NCI-H526 treated with DMSO at 0.1 percent for 48 hours (cell line): ENCODE measurements at places on chromosomes 6 and 20.

- no peak for DNase-seq
These were observed 337.7 kb upstream of the PRND start for GRCh38 chr20:4383961-4384360.

DNA sequence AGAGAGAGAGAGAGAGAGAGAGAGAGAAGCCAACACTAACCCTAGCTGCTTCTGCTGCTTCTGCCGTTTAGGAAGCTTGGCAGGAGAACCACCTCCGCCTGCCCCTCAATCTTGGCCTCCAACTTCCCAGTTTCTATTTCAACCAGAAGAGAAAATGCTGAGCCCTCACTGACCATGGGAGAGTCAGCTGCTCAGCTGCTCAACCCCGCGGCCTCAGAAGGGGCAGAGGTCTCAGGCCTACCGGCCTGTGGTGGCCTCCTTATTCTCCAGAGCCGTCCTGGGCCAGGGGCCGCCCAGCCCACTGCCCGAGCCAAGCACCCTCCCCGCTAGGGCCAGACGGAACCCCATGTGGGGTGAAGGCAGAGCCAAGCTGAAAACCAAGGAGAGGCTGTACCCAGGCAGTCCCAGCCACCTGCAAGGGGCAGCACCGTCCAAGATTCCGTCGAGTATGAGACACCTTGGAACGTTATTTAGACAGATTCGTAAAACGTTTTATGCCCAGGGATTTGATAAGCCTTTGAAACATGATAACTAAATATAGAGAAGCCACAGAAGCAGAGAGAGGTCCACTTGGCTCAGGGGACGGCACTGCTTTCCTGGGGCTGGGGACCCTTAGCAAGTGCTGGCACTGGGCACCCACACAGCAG lies 116.6 kb downstream of the DLL1 start:
- DNase-seq, result no peak

- no peak for DNase-seq
These were observed 3.3 kb upstream of the CNKSR3 start for GRCh38 chr6:154513601-154514320.

DNA sequence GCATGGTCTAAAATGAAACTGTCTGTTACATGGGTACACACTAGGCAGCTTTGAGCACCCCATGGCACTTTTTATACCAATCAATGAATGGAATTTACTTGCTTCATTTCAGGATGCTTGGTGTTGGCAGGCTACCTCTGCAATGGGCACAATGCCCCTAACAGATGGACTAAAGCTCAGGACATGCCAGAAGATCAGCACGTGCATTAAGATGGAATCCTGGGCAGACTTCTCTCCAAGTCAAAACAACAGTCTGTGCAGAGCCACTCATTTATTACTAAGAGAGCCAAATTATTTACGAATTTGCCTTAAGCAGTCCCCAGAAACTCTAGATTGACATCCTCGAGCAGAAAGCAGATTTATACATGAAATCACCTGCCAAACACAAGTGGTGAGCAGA lies 55.8 kb upstream of the SCML4 start:
- DNase-seq, result no peak

DNA sequence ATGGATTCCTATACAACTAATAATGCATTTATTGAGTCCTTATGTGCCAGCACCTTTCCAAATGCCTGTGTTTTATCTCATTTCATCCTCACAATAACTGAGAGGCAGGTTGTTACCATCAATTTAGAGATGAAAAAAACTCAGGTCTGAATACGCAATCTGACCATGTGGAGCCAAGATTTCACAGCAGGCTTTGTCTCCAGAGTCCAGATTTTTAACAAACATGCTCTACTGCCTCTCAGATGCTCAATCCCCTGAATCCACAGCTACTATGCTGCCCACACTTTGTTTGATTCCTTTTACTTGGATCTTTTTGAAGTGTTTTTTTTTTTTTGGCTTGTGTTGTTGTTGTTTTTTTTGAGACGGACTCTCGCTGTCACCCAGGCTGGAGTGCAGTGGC lies 46.8 kb downstream of the B4GALT5 start:
- no peak for DNase-seq

DNA sequence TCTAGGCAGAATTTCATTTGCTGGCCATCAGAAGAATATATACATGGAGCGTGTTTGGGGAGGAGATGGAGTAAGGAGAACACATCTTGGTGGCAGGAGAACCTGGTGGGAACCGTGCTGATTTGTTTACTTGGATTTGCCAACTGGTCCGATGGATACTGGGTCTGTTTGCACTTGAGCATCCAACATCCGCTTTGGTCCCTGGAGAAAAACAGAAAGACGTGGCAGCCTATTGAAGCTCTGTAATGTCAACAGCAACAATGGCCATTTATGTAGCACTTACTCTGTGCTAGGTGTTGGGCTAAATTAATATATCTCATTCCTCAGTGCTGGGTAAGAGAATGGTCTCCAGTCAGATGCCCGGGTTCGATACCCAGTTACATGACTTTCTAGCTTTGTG lies 125.6 kb downstream of the BCAS1 start:
- no peak for DNase-seq

GRCh38 chr6:157772820-157773219 lies 50.2 kb upstream of the SNX9 start:
- no peak for DNase-seq

DNA sequence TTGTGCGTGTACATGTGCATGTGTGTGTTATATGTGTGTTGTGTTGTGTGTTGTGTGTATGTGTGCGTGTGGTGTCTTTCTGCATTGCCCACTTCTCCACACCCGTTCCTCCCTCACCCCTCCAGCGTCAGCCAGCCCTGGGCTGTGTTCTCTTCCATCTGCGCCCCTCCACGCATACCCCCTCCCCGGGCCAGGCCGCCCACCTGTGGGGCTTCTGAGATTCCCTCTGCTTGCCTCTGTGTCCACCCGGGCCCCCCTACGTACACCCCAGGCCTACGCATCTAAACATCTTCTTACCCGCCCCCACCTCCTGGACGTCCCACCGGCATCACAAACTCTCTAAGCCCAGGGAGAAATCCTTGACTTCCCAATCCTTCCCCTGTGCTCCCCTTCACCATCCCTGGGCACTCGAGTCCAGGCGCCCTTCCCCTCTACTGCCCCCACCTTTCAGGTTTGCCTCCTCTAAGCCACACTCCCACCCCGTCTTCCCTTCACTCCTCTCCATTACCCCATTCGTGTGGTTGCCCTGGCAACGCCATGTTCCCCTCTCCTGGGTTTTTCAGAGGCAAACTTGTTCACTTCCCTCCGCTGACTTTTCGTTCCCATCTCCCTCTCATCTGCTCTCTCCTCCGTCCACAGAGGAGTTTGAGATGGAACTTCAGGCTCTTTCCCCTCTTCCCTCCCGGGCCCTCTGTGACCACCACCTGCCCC lies 81.7 kb upstream of the NNAT start:
- no peak for DNase-seq

DNA sequence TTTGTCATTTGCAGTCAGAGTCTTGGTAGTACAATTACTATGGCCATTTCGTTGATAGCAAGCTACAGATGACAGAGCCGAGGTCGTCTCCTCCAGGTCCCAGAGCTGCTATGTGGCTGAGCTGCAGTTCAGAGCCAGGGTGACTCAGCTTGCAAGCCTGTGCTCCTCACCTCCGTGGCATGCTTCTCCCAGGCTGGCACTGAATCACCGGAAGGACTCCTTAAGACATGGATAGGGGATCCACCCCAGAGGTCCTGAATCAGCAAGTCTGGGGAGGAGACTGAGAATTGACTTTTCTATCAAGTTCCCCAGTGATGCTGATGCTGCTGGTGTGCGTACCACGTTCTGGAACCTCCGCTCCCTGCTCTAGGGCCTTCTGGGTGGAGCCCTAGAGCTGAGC lies 291.2 kb downstream of the CDH26 start:
- DNase-seq, result no peak

DNA sequence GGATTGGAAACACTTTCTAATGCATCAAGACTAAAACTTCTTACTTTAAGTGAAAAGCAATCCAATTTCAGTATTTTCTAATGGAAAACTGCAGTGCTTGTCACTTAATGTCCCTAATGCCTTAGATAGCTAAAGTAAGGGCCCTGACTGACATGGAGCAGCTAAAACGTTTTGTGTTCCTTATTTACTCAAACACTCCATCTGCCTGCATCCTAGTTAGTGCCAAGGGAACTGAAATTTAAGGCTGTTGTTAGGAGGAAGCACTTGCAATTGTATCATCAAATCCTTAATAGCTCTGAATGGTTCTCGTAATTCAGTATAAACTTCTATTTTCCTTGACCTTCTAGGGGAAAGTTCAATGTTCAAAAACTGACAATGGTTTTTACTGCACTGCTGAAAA lies 127.4 kb downstream of the GJA10 start:
- DNase-seq, result no peak

- no peak for DNase-seq
These were observed 19.9 kb downstream of the RIN2 start for GRCh38 chr20:19777981-19778380.

GRCh38 chr6:17871836-17872235 lies 115.6 kb downstream of the KIF13A start:
- DNase-seq, result no peak

DNA sequence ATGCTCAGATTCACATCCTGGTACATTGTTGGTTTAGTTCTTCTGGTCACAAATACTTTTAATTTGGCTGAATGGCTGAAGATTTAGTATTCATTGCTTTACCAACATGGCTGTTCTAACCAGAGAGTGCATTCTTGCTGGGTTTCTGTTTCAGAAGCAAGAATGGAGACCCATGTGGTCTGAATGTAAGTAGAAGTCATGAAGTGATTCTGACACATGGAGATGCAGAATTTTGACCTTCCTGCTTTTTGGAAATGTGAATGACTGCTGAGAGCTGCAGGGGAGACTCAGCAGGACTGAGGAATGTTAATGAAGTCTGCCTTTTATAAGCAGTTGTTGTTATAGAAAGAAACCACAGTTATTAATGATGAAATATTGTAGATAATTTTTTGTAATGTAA lies 576.1 kb upstream of the MARCKS start:
- no peak for DNase-seq

DNA sequence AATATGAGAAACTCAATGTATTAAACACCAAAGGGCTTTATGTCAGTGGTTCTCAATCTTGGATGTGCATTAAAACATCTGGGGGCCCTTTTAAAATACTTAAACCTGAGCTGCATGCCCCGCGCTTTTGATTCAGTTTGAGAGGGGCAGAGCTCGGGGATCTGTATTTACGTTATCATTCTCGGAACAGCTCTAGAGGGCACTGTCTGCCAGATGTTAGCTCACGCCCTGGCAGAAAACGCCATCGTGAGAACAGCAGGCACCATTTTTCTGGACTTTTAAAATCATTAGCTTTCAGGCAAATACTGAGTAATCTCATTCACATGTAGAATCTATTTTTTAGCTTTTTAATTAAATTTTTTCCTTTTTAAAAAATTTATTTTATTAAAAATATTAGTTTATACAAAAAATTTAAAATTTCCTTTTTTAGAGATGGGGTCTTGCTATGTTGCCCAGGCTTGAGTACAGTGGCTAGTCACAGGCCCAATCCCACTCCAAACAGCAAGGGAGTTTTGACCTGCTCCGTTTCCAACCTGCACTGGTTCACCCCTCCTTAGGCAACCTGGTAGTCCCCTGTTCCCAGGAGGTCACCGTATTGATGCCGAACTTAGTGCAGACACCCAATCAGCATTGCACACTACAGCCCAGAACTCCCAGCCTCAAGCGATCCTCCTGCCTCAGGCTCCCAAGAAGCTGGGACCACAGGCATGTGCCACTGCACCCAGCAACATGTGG lies 30.0 kb upstream of the ZNF133 start:
- DNase-seq, result no peak

GRCh38 chr6:107712665-107713551 lies 111.2 kb downstream of the SCML4 start:
- no peak for DNase-seq

DNA sequence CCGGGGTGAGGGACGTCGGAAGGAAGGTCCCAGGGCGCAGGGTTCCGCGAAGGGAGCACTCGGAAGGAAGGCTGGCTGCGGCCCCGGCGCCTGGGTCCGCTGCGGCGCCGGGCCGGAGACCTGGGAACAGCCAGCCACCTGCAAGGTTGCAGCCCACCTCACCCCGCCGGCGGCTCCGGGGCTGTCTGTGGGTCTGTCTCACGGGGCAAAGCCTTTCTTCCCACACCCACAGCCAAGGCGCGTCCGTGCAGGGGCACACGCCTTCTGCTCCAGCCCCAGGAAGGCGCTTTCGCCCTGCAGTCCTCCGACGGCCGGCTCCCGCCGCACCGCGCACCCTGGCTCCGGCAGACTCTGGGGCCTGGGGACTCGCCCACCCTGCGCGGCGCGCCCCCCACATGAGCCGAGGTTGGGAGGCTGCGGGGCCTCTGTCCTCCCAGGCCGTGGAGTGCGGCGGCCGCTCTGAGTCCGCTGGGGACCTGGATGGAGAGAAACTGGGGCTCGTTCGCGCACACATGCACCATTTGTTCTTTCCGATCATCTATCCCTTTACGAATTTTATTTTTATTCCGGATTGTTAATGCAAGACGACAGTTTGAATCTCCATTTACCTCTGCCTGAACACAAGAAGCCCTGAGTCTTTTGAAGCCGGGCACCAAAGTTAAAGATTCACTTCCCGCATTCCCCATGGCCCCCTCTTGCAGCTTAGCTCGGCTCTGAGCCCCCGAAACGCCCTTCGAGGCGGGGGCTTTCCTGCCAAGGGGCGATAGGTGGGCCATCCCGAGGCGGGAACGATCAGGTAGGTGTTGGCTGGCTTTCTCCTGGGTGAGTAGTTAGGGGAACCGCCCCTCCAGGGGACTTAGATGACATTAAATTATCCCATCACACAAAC lies 4.5 kb upstream of the FOXC1 start:
- no peak for DNase-seq

DNA sequence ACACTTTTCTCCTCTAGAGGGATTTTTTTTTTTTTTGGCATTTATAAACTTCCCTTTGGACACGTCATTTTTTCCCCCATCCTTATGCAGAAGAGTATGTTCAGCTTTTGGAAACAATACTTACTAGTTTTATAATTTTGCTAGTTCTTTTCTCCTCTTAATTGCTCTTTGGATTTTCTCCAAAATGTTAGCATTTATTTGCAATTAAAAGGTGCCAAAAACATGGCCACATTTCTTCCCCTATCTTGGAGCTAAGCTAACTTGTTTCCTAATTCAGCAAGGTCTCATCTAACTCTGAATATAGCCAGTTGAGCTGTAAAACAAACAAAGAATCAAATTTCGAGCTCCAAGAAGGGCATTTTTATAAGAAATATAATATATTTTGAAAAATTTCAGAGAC lies 39.2 kb upstream of the RNF182 start:
- no peak for DNase-seq

DNA sequence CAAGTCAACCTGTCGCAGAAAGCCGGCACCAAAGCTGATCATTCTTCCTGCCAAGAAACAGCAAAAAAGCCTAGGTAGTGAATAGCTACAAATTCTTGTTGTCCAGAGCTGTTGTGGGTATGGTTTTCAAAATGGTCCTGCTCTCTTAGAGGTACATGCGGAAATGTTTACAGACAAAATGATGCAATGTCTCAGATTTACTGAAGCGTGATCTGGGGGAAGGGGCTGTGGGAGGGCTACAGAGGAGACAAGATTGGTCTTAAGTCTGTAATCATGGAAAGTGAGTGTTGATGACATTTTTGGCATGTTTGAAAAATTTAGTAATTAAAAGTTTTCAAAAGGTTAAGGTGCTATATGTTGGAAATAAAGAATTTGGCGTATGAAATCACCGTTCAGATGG lies 6.2 kb downstream of the NTSR1 start:
- DNase-seq, result no peak

- no peak for DNase-seq
These were observed 27.4 kb downstream of the HEBP2 start for GRCh38 chr6:138431256-138432062.
